MG63 (cell line): ENCODE measurements at places on chromosomes 3 and 15.
A peak's percentile ranks its signal among the peaks of the same experiment; 100 is the strongest.

GRCh38 chr3:50166620-50167019 lies 11.5 kb downstream of the SEMA3F start:
- DNase-seq = no peak

GRCh38 chr3:119733812-119734211 lies 31.0 kb downstream of the CFAP91 start:
- DNase-seq = no peak

DNA sequence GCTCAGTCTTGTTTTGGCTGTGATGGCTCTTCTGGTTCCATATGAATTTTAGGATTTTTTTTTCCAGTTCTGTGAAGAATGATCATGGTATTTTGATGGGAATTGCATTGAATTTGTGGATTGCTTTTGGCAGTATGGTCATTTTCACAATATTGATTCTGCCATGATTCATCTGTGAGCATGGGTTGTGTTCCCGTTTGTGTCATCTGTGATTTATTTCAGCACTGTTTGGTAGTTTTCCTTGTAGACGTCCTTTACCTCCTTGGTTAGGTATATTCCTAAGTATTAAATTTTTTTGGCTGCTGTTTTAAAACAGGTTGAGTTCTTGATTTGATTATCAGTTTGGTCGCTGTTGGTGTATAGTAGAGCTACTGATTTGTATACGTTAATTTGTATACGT lies 18.5 kb downstream of the TCF12 start:
- no peak for DNase-seq

DNA sequence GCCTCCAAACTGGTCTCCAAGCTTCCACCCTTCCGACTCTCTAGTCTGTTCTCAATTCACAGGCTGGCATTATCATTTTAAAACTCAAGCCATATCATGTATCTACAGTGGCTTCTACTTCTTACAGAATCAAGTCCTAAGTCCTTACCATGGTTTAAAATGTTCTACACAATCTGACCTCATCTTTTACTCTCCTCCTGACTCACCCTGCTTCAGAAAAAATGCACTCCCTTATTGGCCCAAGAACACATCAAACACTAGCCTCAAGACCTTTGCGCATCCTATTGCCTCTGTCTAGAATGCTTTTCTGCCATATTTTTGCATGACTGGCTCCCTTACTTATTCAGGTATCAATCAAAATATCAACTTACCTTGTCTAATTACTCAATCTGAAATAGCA lies 11.0 kb downstream of the MRPL3 start:
- DNase-seq = no peak

GRCh38 chr3:197427021-197427420 lies 128.6 kb upstream of the DLG1 start:
- no peak for DNase-seq

GRCh38 chr3:170712336-170712735 lies 126.5 kb upstream of the SLC7A14 start:
- no peak for DNase-seq

DNA sequence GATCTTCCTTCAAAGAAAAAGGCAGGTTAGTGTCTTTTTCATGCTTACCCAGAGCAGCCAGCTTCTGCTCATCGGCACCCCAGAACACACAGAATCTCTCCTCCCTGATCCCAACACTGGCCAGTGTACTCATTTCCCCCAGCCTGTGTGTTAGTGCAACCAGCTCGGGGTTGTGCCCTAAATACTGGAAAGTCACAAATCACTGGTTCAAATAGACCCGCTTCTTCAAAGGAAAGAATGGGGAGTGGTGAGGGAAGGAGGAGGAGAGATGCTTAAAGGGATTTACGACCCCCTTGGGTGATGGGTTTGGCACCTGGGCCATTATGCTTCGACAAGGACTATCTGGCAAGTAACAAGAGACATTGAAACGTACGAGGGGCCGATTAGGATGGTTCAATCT lies 114.0 kb downstream of the FOXB1 start:
- DNase-seq = no peak

- no peak for DNase-seq
Observed at GRCh38 chr15:80411788-80412288, 7.7 kb downstream of the ARNT2 start.

GRCh38 chr15:58742022-58742813 lies 7.3 kb downstream of the ADAM10 start:
- no peak for DNase-seq

GRCh38 chr3:73031573-73032103 lies 29.8 kb upstream of the EBLN2 start:
- DNase-seq = no peak

- DNase-seq = no peak
Observed at GRCh38 chr3:51063053-51063452, 322.0 kb upstream of the MANF start.

DNA sequence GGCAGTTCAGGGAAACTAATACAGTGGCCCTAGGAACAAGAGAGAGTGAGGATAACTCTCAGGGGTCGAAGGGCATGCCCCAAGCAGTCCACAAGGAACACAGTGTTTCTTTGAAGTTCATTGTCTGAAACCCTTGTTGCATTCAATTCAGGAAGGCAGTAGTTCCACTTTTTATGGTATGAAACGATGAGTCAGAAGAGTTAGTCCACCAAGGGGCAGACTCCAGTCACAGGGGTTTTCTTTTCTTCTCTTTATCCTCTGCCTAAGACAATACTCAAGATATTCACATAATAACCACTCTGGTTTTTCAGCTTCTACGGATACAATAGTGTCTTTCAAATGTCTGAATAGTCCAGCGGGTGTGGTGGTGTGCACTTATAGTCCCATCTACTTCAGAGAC lies 23.7 kb upstream of the TICRR start:
- no peak for DNase-seq

GRCh38 chr15:49530092-49530491 lies 90.5 kb downstream of the FAM227B start:
- DNase-seq = no peak

- DNase-seq = no peak
Observed at GRCh38 chr3:28042095-28042635, 199.3 kb upstream of the CMC1 start.

GRCh38 chr3:30597131-30597768 lies 9.2 kb upstream of the TGFBR2 start:
- no peak for DNase-seq

GRCh38 chr3:34111361-34111760 lies 312.9 kb downstream of the PDCD6IP start:
- DNase-seq = no peak

DNA sequence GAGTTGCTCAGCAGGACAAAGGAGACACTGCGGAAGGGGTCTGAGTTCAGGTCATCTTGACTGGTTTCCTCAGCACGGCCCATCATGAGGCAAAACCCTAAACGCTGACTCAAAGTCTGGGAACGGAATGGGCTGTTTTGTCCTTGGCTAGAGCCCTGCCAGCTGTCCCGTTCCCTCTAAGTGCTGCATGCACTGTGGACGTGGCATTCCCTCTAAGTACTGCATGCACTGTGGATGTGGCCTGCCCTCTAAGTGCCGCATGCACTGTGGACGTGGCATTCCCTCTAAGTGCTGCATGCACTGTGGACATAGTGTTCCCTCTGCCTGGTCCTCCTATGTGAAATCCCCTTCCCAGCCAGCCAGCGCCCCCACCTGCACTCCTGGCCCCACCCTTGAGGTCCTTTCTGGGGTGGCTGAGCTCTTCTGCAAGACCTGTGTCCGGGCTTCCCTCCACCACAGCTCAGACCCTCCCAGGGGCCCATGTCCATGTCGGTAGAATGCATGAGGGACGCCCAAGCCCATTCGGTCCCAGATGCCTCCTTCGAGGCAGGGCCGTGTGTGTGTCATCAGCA lies 36.7 kb downstream of the TM2D3 start:
- no peak for DNase-seq

DNA sequence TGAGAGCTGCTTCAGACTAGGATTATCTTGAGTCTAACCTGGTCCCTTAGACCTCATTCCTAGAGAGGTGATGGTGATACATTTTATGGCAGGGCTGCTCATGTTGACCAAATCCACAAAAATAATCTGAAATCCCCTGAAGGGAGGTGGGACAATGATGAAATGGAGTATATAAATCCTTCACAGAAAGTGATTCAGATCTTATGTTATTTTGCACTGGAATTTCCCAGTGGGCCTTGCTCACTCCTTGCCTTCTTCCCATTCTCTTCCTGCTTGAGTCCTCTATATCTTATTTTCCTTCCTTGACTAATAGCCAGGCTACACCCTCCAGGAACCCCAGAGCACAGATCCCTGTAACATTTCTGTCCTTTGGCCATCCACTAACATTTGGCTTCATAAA lies 10.4 kb upstream of the TMEM202 start:
- no peak for DNase-seq

DNA sequence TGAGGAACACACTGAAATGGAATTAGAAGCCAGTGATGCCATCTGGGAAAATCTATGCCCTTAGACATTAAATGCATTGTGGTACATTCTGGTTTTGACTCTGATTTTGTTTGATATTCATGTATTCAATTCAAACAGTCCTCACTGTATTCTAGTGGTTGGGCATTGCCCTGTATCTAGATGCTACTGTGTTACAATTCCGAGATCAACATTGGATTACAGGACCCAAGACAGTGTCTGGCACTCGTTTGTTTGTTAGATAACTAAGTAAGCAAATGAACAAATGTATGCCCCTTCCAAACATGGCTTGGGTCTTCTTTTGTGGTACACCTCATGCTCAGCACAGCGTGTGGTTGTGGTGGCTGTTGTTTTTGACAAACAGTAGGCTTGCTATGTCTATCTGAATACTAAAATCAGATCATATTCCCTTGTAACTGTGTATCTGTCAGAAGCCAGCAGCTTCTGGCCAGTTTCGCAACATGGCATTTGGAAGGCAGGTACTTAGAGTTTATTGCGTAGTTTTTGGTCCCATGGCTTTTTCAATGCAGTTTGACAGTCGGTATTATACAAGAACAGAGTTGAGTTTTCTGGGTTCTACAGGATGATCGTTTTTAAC lies 5.7 kb downstream of the FILIP1L start:
- no peak for DNase-seq

DNA sequence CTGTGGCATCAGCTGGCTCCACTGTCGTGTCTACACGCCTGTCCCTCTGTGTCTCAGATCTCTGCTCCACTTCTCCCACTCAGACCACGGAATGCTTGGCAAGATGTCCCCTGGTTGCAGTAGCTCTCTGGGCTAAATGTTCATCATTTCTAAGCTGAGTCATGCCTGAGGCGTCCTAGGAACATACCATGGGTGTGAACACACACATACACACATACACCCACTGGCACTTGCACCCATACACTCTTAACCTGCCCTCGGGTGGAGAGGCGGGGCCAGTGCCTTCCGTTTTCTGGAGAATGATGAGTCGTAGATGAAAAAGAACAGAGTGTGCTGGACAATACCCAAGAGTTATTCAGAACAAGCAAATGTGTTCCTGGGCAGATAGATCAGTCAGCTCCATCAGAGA lies 72.4 kb downstream of the SENP2 start:
- peak; percentile 99 for DNase-seq

- DNase-seq = peak; percentile 36
Observed at GRCh38 chr3:182092662-182093262, 381.0 kb downstream of the SOX2 start.

DNA sequence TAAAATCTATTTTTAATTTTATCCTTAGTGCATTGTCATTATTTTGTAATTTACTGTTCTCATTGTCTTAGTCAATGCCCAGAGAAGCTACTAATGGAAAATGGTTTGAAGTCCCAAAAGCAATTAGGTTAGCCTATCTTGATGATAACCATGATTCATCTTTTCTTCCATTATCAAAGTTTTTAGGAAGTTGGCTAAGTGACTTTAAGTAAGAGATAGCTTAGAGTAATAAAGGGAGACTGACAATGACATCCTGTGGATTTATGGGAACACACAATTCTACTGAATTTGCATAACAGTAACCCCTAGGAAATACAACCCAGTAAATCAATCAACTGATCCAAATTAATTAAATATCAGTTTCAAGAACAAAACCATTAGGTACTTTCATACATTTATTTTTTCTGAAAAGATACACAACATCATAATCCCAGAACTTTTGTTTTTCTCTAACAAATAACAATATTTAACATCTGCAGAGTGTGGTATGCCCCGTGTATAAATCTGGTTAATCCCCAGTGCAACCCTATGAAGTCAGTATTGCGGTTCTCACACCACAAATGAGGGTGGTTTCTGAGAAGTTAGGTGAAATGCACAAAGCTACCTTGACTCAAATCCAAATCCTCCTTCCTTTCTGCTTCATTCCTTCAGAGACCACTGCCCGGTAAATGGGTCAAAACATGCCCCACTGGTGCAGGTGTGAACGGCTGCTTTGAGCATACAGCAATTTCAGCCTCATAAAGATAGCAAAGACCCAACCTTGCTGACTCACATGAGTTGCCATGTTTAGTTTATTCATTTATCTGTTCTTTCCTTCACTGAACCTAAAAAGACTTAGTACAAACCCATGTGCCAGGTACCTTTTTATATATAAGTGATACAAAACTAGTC lies 202.1 kb downstream of the TBL1XR1 start:
- no peak for DNase-seq

- peak; percentile 16 for DNase-seq
Observed at GRCh38 chr3:76997733-76998132, 42.2 kb upstream of the ROBO2 start.

- DNase-seq = no peak
Observed at GRCh38 chr15:69422336-69422895, 8.3 kb downstream of the KIF23 start.

GRCh38 chr15:65264863-65265430 lies 21.7 kb downstream of the PARP16 start:
- no peak for DNase-seq

GRCh38 chr15:63156755-63157117 lies 541 bp downstream of the RPS27L start:
- DNase-seq = peak; percentile 23

DNA sequence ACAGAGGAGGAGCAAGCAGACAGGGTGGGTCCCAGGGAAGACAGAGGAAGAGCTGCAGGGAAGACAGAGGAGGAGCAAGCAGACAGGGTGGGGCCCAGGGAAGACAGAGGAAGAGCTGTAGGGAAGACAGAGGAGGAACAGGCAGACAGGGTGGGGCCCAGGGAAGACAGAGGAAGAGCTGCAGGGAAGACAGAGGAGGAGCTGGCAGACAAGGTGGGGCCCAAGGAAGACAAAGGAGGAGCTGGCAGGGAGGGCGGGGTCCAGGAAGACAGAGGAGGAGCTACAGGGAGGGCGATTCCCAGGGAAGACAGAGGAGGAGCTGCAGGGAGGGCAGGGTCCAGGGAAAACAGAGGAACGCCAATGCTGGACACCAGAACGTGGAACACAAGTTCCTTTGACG lies 66.5 kb downstream of the PLXNA1 start:
- DNase-seq = no peak

- no peak for DNase-seq
Observed at GRCh38 chr3:160829486-160830009, 73.5 kb downstream of the PPM1L start.

DNA sequence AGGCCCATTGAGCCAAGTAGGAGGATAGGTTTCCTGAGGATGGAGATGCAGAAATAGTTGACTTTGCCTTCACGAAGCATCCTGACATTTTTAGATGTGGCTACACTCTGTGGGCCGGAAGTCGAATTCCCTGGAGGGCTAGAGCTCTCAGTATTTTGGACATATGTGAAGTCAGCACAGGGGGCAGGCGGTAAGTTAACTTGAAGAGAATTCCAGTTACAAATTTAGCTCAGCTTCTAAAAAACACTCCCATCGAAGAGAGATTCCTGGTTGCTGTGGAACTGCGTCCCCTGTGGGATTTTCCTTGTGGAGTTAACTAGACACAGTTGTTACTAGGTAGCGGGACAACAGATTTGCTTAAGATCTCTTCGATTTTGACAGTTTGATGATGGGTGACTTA lies 161.9 kb upstream of the RGMA start:
- DNase-seq = no peak
